ENCODE measurements at places on chromosomes 3 and 15.

GRCh38 chr15:71585159-71585558 lies 225.2 kb upstream of the NR2E3 start:
- DNase-seq: no peak

DNA sequence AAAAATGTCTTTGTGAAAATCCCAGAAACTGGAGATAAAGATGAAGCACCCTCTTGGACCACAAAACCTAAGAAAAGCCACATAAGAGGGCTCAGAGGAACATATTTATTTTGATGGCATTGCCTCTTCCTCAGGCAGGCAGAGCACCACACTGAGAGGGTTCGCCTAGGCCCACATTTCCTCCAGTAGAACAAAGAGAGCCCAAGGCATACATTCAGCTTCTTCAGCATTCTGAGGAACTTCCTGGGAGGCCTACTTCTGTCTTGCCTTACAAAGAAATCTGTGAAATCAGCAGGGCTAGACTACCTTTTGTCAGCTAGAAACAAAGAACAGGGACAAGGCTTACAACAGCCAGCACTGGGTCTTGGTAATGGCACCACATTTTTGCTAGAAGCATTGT lies 1325.3 kb downstream of the SI start:
- DNase-seq: no peak

GRCh38 chr15:63887630-63888029 lies 53.9 kb upstream of the HERC1 start:
- DNase-seq: no peak

DNA sequence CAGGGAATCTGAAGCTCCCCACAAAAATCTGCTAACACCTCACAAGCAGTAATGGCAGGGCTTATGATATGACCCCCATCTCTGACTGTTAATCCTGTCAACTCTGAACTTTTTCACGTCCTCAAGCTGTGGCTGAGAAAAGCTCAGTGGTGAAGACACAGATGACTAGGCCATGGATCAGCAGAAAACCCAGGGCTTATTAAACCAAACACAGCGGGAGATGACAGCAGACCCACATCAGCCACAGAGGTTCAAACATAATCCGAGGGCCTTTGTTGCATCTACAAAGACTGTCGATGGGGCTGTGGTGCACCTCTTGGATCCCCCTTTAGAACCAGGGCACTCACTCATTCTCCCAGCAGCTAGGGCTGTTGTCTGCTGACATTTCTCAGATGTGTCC lies 50.4 kb downstream of the GLB1 start:
- no peak for DNase-seq

DNA sequence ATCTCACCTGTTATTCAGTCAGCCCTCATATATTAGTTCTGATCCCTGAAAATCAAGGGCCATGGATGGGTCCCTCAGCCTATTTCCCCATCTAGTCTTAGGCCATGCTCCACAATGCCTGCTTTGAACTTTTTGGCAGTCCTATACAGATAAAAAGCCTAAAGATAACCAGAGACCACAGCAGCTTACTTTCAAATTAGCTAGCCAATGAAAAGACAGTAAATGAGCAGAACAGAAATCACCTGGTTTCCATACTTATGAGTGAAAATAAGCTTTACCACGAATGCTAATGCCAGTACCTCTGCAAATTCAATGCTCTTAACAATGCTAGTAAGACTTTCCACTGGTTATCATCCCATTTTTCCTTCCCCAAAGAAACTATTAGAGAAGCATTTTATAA lies 141.6 kb upstream of the SPRED1 start:
- no peak for DNase-seq

DNA sequence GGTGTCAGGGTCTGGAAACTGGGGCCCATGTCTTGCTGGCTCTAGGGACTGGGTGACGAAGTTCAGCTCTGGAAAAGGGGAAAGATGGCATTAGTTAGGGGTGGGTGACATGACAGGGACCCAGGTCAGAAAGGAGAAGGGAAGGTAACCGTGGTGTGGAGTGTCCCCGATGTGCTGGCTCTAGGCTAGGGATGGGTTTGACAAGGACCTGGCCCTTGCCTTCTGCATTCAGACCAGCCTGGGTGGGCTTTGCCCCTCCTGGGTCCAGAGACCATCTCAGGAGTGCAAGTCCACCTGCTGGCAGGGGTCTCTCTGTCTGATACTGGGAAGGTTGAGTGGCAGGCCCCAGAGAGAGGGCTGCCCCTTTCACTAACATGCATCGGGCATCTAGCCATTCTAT lies 28.7 kb upstream of the ATP2B2 start:
- DNase-seq: no peak

GRCh38 chr3:42013691-42014457 lies 52.0 kb upstream of the ULK4 start:
- peak; percentile 19 for DNase-seq

- DNase-seq: no peak
These were observed 563.7 kb upstream of the MDFIC2 start for GRCh38 chr3:70876154-70876553.

- no peak for DNase-seq
These were observed 7.4 kb downstream of the ZIC4 start for GRCh38 chr3:147398813-147399534.

- DNase-seq: no peak
These were observed 20.2 kb upstream of the SLC6A20 start for GRCh38 chr3:45816544-45816943.

- no peak for DNase-seq
These were observed 204.1 kb downstream of the STXBP5L start for GRCh38 chr3:121111914-121112612.

DNA sequence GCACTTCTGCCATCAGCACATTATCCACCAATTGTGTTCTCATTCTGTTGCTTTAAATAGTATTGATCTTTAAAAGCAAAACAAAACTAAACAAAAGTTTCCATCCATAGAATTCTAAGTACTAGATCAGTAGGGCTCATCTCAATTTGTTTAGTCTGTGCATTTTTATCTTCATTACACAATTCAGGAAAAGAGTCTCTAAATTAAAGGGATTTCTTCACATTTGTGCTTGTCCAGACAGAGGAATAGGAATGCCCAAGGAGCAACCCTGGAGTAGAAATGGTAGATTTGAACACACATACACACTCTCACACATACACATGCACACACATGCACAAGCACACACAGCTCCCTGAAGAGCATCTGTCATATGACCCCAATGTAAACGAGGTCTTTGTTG lies 21.4 kb downstream of the LMCD1 start:
- DNase-seq: no peak

GRCh38 chr3:194854206-194854605 lies 168.5 kb downstream of the FAM43A start:
- no peak for DNase-seq

GRCh38 chr3:134651347-134652041 lies 672 bp upstream of the KY start:
- no peak for DNase-seq

DNA sequence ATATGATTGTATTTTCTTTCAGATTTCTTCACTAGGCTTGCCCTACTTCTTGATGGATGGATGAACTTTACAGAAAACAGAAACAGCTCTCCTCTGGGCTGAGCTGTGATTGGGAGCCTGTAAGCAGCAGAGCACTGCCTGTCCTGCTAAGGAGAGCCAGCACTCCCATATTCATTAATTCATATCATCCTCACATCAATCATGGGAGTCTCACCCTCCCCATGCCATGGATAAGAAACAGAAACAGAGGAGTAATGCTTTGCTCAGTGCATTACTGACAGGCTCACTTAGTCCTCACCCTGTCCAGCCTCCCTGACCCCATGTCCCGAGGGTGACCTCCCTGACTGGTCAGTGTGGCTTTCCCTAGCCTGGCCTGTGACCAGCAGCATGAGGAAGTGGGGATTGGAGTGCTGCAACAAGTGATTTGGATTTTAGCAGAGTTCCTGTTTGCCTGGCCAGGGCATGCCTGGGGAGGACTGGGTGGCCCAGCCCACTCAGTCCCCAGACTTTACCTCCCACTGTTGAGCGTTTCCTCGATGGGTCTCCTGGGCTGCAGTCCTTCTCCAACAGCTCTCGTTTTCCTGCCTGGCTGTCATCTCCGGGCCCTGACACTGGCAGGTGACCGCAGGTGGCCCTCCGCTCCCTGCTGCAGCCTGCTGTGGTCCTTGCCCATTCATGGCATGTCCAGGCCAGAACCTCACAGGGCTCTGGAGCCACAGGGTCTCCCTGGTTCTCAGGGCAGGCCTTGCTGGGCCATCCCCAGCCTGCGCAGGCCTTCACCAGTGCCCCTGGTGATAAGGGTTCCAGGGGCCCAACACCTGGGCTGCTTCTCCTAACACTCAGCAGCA lies 1.3 kb upstream of the TMIE start:
- DNase-seq: no peak

DNA sequence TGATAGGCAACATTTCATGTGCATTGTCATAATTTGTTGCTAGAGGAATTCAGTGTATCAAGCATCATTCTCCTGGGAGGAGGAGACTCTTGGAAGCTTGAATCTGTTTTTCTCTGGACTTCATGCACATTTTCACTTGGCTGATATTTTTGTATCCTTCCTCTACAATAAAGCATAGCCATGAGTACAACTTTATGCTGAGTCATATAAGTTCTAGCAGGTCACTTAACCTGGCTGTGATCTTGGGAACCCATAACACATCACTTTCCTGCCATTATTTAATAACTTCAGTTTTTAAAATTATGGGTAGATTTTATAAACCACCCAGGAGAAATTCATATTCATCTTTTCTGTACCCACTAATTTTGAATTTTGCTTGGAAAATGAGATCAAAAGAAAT lies 203.0 kb upstream of the CD96 start:
- no peak for DNase-seq

GRCh38 chr3:127670229-127670559 lies 2.6 kb upstream of the ABTB1 start:
- DNase-seq: no peak

GRCh38 chr3:49609815-49610214 lies 55.5 kb downstream of the BSN start:
- no peak for DNase-seq

DNA sequence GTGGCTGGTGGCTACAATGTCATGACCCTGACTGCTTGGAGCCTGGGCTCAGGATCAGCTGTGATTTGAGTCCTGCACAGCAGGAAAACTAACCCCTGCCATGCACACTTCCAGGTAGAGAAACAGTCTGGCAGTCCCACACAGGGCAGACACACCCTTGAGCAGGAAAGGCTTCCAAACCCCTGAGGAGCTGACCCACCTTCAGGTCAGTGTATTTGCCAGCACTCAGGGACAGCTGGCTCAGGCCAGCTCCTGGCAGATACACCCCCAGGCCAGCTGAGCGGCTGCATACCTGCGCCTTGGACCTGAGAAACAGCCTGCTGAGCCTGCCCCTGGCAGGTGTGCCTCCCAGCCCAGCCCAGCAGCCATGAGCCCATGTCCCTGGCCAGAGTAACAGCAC lies 22.2 kb upstream of the CDAN1 start:
- DNase-seq: no peak

DNA sequence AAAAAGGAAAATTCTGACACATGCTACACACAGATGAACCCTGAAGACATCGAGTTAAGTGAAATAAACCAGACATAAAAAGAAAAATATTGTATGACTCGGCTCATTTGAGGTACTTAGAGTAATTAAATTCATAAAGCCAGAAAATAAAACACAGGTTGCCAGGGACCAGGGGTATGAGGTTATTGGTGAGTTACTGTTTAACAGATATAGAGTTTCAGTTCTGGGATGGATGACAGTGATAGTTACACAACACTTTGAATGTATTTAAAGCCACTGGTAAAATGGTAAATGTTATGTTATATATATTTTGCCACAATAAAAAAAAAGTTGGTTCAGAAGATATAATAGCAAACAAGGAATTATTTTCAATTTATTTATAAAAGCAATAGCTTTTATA lies 436.1 kb upstream of the WNT5A start:
- no peak for DNase-seq

DNA sequence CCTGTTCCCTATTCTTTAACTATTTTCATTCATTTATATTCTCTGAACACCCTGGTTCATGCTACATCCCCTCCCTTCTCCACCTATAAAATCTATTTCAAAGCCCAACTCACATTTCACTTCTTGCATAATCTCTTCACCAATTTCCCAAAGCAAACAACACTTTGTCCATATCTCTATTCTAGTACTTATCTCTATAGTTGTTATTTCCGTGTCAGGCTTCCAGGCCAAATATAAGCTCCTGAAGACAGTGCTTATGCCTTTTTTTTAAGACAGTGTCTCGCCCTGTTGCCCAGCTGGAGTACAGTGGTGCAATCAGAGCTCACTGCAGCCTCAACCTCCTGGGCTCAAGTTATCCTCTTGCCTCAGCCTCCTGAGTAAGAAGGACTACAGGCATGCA lies 43.6 kb downstream of the DNAH12 start:
- DNase-seq: no peak

DNA sequence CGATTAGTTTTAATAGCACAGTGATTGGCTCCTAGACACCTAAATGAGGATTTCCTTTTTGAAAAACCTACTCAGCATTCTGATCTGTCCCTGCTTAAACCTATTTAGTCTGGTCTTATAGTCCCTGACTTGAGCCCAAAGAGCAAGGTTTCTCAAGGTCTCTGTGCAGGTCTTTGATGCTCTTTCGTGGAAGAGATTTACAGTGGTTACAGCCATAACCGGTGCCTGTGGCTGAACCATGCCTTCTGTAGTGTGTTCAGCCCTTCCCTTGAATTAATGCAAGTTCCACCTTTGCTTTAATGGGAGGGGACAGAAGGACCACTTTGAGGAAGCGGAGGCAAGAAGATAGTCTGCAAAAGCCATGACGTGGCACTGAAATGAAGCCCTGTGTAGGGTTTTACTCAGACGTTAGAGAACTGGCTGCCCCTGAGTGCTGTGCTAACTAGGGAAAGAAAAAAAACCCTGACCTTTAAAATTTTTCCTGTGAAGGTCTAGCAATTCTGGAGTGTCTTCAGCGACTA lies 43.0 kb downstream of the ZBTB38 start:
- no peak for DNase-seq

DNA sequence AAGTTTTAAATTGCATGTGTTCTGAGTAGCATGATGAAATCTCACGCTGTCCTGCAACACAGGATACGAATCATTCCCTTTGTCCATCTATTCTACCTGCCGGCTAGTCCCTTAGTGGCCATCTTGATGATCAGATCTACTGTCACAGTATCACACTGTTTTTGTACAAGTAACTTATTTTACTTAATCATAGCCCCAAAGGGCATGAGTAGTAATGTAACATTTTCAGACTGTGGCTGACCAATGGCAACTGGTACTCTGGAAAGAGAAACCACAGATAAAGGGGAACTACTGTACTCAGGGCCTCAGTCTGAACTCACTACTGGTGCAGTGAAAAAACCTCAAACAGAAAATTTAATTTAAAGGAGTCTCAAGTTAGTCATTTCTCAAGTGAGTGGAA lies 127.3 kb upstream of the MRPL3 start:
- no peak for DNase-seq

GRCh38 chr3:189808246-189809007 lies 177.2 kb downstream of the TP63 start:
- no peak for DNase-seq

- no peak for DNase-seq
These were observed 259.9 kb upstream of the TMC3 start for GRCh38 chr15:81633889-81634288.

- peak; percentile 34 for DNase-seq
These were observed 2.5 kb upstream of the PLCB2 start for GRCh38 chr15:40310001-40310959.

DNA sequence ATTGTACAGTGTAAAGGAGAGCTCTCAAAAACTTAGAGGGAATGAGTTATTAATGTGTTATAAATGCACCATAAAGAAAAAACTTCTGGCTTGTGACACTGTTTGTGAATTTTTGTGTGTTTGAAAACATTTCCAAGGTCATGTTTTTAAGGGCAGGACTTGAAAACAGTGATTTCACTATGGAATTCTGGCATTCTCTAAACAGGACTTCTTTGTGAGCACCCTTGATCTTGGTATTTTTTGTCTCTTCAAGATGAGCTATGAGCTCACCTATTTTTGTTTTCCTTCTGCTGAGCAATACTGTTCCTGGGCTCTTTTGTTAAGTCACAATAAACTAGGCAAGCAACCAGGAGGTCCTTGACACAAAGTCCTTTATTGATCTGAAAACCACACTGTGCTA lies 284.4 kb downstream of the RBMS3 start:
- DNase-seq: no peak

All from activated CD8-positive, alpha-beta memory T cell treated with anti-CD3 and anti-CD28 coated beads for 48 hours (primary cell).